ENCODE measurements at places on chromosomes 4 and X. TPM values are rescaled to one million over a fixed set of nuclear protein-coding genes. Genes with fewer than 3 reads are reported as not detected.

DNA sequence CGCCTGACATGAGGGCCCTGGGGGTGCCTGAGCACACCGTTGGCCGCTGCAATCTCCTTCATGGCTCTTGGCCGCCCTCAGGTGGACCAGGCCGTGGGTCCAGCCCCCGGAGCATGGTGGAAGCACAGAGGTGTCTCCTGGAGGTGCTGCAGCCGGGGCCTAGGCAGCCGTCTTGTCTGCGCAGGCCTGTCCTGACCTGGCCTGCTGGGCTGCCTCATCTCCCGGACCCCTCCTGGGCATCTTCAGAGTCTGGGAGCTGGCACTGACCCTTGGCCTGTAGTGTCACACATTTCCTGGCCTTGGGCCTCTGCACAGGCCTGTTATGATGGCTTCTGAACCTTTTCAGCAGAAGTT lies 20.9 kb downstream of the UVSSA start:
- DNase-seq = no peak

- DNase-seq = no peak
Measured at GRCh38 chr4:180169394-180169793, 2073.8 kb upstream of the TENM3 start.

The SLC38A5 gene
- total RNA-seq = 5.9 TPM

GRCh38 chr4:180219080-180219479 lies 2024.1 kb upstream of the TENM3 start:
- no peak for DNase-seq

DNA sequence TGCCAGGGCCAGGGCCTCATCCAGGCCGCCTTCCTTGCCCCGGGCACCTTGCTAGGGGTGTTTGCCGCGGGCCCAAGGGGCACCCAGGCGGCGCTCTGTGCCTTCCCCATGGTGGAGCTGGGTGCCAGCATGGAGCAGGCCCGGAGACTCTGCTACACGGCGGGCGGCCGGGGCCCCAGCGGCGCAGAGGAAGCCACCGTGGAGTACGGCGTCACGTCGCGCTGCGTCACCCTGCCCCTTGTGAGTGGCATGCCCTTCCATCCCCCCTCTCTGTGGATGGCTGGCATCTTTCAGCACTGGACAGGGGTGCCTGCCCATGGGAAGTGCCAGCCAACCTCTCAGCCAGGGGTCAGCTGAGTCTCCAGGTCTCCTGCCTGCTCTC lies 3.6 kb downstream of the PLXNB3 start:
- no peak for DNase-seq

The RS1 gene
- not detected for total RNA-seq

DNA sequence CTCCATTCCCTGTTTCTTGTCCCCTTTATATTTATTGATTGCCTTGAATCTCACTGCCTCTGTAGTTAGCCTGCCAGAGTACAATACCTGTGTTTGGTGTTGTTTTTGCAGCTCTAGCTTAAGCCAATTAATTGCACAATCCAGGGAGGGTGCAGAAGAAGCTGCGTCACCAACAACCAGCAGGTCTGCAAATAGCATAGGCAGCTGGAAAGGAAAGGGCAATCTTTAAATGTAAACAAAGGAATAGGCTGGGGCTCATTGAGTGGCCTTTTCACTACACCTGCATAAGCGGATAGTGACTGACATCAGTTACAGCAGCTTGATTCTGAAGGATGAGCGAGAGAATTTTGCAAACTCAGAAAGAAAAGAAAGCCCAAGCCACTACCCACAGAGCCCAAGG lies 106.8 kb upstream of the RAI2 start:
- no peak for DNase-seq

The USP17L5 gene
- total RNA-seq = not detected

The BEX5 gene
- total RNA-seq = 1.9 TPM

DNA sequence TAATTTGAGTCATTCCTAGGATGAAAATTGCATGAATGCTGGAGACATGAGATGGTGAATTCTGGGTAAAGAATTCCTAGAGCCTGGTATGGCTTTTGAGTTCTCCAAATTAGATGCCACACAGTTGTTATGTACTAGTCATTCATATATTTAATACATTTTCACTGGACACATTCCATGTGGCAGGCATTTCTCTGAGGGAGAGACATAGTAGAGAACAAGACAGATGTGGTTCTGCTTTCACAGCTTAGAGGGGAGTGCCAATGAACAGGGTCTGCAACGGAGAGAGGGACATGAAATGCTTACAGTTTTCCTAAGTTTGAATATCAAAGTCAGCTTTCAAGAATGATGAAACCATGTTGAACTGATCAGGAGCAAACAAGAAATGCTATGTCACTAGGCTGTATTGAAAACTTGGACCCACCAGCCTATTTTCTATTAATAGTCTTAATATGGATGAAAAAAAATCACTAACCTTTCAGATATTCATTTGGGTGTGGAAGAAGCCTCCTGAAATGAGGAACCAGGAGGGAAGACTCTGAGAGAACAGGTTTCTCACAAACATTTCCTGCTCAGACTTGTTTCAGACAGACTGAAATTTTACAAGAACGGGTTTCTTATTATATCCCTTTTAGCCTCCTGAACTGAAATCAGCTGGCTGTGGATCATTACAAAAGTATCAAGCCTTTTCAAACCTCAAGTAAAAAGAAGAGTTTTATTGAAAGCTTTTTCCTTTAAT lies 276.0 kb upstream of the TET2 start:
- DNase-seq = no peak

DNA sequence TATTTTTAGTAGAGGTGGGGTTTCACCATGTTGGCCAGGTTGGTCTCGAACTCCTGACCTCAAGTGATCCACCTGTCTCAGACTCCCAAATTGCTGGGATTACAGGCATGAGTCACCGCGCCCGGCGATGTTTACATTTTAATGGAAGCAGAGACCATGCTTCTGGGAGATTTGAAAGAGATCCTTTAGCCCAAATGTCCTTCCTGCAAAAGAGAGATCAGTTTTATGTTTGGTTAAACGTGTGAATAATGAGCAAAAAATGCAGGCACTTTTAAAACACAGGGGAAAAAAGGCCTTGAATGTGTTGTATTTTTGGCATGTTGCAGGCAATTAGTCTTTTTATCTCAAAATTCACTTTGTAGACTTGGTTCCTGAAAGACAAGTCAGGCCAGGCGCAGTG lies 95.8 kb upstream of the ELOVL6 start:
- DNase-seq = no peak
